H1 (cell line): ENCODE measurements at places on chromosomes 7 and 10. TPM values are rescaled to one million over a fixed set of nuclear protein-coding genes. Genes with fewer than 3 reads are reported as not detected.

AUTS2 gene
- 25.9 and 44.3 TPM in 2 replicates for polyA plus RNA-seq

NFE2L3 gene
- 27.6 and 76.5 TPM in 2 replicates for polyA plus RNA-seq

DEPP1 gene
- polyA plus RNA-seq: 4.5 and 5.3 TPM in 2 replicates

SPDYE11 gene
- not detected in 2 replicates for polyA plus RNA-seq

LLCFC1 gene
- not detected in 2 replicates for polyA plus RNA-seq

TRPV6 gene
- 1.1 and 2.1 TPM in 2 replicates for polyA plus RNA-seq
